ENCODE measurements at places on chromosomes 13 and 19. TPM values are rescaled to one million over a fixed set of nuclear protein-coding genes. Genes with fewer than 3 reads are reported as not detected.

Gene ZNF823
- 6.3 TPM for total RNA-seq

Gene FREM2
- 0.23 TPM for total RNA-seq

Gene CBARP
- total RNA-seq, result 0.29 TPM

Gene ZNF540
- 1.5 TPM for total RNA-seq

Gene TRAPPC5
- total RNA-seq, result 91.0 TPM

Gene PSG6
- not detected for total RNA-seq

Gene ZNF829
- 5.5 TPM for total RNA-seq

Gene BEST2
- not detected for total RNA-seq

Gene ZNF578
- total RNA-seq, result 1.8 TPM

Gene ALOX5AP
- total RNA-seq, result 184 TPM

Gene OR7C1
- not detected for total RNA-seq

Gene TJP3
- total RNA-seq, result 1.3 TPM

Gene GAPDHS
- total RNA-seq, result not detected

Gene CEACAM5
- not detected for total RNA-seq

Gene OSCAR
- 0.44 TPM for total RNA-seq

Gene SCEL
- total RNA-seq, result not detected

Gene RGS9BP
- 0.28 TPM for total RNA-seq

Gene C5AR1
- 1.4 TPM for total RNA-seq

Gene NLRP4
- not detected for total RNA-seq

Gene EFNA2
- total RNA-seq, result not detected

Gene AMH
- total RNA-seq, result 6.0 TPM

Gene CEBPA
- not detected for total RNA-seq

Gene SIGLEC7
- not detected for total RNA-seq

Gene PRX
- 1.1 TPM for total RNA-seq

Gene C19orf81
- not detected for total RNA-seq

Gene KLC3
- total RNA-seq, result not detected

Gene RAB3A
- 3.5 TPM for total RNA-seq

Gene PARP4
- 75.0 TPM for total RNA-seq

Gene CEACAM8
- total RNA-seq, result not detected

Gene TSEN34
- 11.4 TPM for total RNA-seq

Gene GJB6
- total RNA-seq, result 4.8 TPM

Gene IRGC
- total RNA-seq, result not detected

Gene CGB1
- total RNA-seq, result not detected

Gene HTR2A
- not detected for total RNA-seq

Gene TEKTIP1
- 7.2 TPM for total RNA-seq

Gene FGF21
- not detected for total RNA-seq

Gene S1PR2
- total RNA-seq, result 6.1 TPM

Gene HSD17B14
- 0.38 TPM for total RNA-seq

Gene ANGPTL4
- 0.50 TPM for total RNA-seq

Gene PLIN5
- total RNA-seq, result not detected

Gene THAP8
- total RNA-seq, result 2.4 TPM

Gene ZNF99
- not detected for total RNA-seq

Gene ADGRE3
- not detected for total RNA-seq

Gene SLC25A41
- total RNA-seq, result 0.52 TPM

Gene NOVA2
- 0.18 TPM for total RNA-seq

Gene CRX
- total RNA-seq, result not detected

Gene WDR87
- total RNA-seq, result not detected

Gene DUXA
- total RNA-seq, result not detected

Gene SPACA4
- not detected for total RNA-seq

Gene VSIG10L
- total RNA-seq, result 1.8 TPM

Gene MED26
- 21.3 TPM for total RNA-seq

Gene FGF9
- total RNA-seq, result 0.99 TPM

Gene SACS
- 24.0 TPM for total RNA-seq

Gene APOC4
- total RNA-seq, result not detected
